DMS53 (cell line): ENCODE measurements at places on chromosomes 3 and 15.

GRCh38 chr15:95987886-95988573 is 342.5 kb upstream of the NR2F2 start:
- no peak for DNase-seq

GRCh38 chr3:39013921-39014509 is 37.7 kb downstream of the SCN11A start:
- no peak for DNase-seq

DNA sequence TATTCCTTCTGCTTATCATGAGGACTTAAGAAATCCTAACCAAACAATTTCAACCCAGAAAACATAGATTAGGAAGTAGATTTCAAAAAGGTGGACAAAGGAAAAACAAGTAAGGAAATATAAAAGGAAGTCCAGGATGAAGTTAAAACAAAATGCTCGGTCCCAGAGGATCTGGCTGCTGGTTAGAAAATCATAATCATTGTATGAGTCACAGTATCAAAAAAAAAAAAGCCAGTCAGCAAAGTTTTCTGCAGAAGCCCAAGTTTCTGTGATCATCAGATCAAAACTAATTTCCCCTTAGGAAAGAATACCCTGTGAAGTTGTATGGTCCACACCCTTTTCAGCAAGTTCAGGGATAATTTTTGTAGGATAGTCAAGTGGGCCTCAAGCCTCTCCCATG is 43.0 kb upstream of the LRTM1 start:
- no peak for DNase-seq

- DNase-seq = no peak
Observed at GRCh38 chr3:143182866-143183664, 63.5 kb downstream of the CHST2 start.

GRCh38 chr3:158801201-158801600 is 653 bp upstream of the MFSD1 start:
- peak; percentile 12 for DNase-seq

DNA sequence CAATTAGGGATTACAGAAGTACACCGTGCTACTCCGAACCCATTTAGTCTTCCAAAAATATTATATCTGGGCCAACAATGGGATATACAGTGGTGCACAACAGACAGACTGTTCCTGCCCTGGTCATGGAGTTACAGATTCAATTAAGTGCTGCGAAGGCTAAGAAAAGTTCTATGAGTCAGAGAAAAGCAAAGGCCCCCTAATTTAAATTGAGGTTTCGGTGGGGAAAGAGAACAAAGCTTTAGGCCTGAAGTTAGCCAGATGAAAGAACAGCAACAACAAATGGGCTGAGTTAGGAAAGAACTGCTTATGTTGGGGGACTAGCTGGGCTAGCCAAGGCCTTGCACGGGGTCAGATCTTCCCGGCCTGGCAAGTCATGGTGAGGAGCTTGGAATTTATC is 131.8 kb downstream of the MDFIC2 start:
- no peak for DNase-seq

GRCh38 chr15:28903555-28903954 is 17.8 kb downstream of the APBA2 start:
- DNase-seq = no peak

- no peak for DNase-seq
Observed at GRCh38 chr3:29447946-29448627, 167.2 kb downstream of the RBMS3 start.

GRCh38 chr3:3301476-3301875 is 122.0 kb upstream of the CRBN start:
- no peak for DNase-seq

GRCh38 chr15:48644467-48644826 is 1.1 kb downstream of the FBN1 start:
- peak; percentile 41 for DNase-seq

DNA sequence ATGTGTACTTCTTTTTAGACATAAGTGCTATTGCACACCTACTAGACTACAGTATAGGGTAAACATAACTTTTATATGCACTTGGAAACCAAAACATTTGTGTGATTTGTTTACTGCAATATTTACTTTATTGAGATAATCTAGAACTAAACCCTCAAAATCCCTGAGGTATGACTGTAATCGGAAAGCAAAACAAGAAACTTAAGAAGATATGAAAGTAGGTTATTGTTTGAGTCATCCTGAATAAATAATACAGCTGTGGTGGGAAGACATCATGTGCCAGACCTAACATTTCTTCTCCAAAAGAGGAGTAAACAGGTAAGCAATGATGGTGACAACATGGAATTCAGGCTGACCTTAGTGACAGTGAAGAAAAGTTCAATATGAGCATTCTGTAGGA is 765.5 kb downstream of the OTOL1 start:
- no peak for DNase-seq

DNA sequence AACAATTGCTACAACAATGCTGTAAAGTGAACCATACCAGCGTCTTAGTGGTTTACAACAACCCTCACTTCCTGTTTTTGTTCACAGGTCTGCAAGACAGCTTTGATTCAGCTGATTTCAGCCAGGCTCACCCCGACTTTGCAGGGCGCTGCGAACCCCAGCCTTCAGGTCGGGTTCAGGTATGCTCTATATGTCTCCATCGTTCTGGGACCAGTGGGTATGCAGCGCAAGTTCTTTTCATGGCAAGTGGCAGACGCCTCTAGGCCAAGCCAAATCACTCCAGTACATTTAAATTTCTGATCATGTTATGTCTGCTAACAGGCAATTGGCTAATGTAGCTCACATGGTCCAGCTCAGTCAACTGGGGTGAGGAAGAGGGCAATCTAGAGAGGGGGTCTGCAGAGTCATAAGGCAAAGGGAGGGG is 52.4 kb upstream of the RGMA start:
- no peak for DNase-seq

DNA sequence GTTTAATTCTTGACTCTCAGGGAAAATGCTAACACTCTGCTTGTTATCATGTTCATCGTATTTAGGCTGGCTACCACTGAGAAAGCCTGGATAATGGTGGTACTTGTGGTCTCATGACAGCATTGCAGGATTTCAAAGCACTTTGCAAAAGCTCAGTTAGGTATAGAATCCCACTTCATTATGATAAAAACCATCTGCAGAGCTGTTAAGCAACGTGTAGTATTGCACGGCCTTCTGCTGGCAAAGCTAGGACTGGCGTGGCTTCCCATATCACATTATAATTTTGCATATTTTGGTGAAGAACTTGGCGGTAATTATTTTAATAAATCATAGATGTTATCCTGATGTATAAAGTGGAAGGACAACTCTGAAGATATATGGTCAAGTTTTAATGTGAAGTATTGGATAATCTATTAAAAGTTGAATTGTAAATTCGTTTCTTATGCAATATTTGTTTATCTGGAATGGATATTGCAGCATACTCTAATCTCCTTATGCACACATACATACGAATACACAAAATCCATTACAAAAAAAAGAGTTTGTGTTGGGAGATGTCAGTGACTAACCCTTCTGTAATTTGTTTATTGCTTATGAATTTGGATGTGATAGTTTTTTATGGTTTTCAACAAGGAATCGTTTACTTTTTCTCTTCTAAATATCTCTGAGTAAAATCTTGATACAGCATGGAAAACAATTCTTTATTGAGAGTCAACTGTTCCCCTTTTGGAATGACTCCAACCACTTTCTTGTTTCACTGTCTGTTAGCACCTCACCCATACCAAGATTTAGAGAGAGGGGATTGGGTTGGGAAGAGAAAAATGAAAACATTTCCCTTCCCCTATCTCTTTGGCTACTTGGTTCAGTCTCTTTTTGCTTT is 9.2 kb downstream of the RAB8B start:
- no peak for DNase-seq

GRCh38 chr3:38006445-38006995 is 15.9 kb downstream of the VILL start:
- DNase-seq = no peak

GRCh38 chr3:195999896-196000295 is 82.0 kb downstream of the TFRC start:
- DNase-seq = no peak

GRCh38 chr3:112424394-112424793 is 74.9 kb downstream of the BTLA start:
- DNase-seq = no peak

GRCh38 chr3:190444006-190444405 is 5.7 kb downstream of the TMEM207 start:
- no peak for DNase-seq
